ENCODE measurements at places on chromosomes 13 and 19.

GRCh38 chr19:46299004-46299509, 2.2 kb downstream of the HIF3A start:
- DNase-seq: peak; percentile 90

DNA sequence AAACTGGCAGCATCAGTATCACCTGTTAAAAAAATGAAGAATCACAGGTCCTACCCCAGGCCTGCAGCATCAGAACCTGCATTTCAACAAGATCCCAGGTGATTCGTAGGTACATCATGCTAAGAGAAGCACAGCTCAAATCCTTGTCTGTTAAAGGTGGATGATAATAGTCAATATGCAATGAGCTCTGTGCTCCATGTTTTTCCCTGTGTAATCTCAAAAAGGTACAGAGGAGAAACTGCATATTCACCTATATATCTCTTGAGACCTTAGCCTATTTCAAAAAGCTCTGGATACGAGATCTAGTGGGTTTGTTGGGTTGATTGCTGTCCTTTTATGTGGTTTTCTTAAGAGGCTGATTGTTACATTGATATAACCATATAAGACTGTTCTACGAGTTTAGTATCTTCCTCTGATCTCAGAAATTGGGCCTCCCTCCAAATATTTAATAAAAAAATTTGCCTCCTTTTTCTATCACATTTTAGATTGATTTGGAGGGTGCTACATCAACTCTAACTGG, 148.9 kb downstream of the DCT start:
- no peak for DNase-seq

DNA sequence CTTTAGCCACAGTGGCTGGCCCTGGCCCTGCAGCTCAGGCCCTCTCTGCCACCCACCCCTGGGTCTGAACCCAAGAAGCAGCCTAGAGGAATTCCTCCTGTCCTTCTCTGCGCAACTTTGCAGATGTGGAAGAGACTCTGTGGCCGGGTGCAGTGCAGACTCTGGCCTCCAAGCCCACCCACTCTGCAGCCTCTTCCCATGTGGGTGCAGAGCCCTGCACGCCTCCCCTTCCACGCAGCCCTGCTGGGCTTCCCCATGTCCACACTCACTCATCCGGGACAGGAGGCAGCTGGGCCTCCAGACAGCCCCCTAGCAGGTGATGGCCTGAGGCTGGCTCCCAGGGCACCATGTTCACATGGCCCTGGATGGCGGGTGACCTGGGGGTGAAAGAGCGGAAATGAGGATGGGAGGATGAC, 2.5 kb downstream of the TEX29 start:
- DNase-seq: no peak

DNA sequence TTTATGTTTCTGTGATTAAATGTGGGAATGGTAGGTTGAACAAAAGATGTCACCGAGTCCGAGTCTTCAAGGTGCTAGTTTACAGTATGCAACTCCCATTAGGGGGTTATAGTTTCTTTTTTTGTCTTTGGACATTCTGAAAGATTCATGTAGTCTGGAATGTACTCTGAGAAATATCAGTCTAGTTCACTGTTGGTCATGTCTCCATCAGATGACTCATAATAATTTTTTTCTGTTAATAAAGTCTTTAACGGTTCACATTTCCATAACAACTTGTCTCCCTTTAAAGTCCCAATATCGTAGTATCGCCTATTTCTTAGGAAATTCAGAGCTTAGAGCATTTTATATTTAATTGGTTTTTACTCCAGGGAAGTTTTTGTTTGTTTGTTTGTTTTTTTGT, 13.5 kb upstream of the ESD start:
- DNase-seq: no peak

DNA sequence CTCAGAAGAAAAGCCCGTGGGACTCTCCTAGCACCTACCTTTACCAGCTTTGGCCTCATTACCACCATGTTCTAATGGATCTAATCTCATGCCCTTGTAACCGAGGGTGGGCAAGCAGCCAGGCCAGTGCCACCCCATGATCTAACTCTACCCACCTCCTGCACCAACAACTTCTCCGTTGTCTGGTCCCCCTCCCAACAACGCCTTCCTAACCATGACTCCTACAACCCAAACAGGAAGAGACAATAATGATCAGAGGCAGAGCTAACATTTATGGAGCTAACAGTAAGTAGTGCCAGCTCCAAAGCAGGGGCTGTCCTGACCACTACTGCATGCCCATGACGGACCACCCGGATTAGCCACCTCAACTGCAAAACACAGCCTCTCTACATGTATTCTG, 3.5 kb downstream of the USP12 start:
- DNase-seq: no peak

GRCh38 chr13:23575632-23576031, 5.4 kb downstream of the TNFRSF19 start:
- DNase-seq: no peak

GRCh38 chr13:51619614-51620013, 35.4 kb downstream of the WDFY2 start:
- no peak for DNase-seq

- no peak for DNase-seq
Measured at GRCh38 chr19:5893296-5893903, 10.2 kb downstream of the NDUFA11 start.

GRCh38 chr13:22662771-22663170, 518.0 kb upstream of the SGCG start:
- DNase-seq: no peak

- no peak for DNase-seq
Measured at GRCh38 chr13:26202365-26202972, 19.6 kb downstream of the RNF6 start.
